Activated effector memory CD4-positive, alpha-beta T cell treated with Interleukin-2 at 50 U/mL for 16 hours (primary cell): ENCODE measurements at places on chromosomes 16 and 17.

DNA sequence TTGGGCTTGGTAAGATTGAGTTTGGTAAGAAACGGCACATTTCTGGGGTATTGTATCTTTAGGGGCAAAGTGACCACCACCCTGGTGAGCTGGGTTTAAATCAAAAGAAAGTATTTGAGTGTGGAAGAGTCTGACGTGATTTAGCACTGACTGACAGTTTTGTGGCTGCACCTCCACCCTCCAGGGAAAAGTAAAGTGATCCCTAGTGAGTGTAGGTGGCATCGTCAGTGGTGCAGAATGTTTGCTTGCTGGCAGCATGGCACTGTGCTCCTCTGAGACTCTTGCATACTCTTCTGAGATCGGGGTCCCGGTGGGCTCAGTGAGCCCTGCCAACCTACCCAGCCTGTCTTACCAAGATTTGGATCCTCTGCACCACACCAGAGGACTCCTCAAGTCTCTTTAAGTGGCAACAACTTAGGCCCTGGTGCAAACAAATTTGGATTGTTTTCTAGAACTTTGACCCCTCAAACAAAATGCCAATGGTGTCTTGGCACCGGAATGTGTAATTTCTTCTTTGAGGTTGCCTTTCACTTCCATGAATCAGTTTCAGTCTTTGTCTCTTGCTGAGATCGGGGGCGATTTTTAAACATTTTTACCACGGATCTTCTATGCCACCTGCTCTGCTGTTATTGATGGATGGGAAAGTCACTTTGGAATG lies 2.8 kb downstream of the PRKCB start:
- DNase-seq: no peak

- DNase-seq: no peak
Observed at GRCh38 chr16:3595521-3596021, 15.8 kb downstream of the SLX4 start.

DNA sequence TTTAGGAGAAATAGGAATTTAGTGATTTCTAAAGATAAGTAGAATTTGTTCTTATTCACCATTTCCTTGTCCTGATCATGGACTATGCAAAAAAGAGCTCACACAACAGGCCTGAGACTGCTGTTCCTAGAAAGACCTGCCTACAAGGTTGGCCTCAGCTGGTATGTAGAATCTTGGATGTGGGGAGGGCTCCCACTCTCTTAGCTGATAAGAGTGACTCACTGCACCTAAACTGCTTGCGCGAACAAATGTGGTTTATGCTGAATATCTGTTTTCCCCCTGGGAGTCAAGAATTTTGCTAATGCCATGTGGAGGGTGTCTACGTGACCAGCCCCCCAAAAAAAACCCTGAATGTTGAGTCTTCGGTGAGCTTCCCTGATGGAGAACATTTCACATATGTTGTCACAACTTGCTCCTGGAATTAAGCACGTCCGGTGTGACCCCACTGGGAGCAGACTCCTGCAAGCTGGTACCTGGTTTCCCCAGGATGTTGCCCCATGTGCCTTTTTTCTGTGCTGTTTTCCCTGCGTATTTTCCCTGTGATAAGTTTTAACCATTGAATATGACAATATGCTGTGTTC lies 68.8 kb upstream of the HSBP1 start:
- no peak for DNase-seq

DNA sequence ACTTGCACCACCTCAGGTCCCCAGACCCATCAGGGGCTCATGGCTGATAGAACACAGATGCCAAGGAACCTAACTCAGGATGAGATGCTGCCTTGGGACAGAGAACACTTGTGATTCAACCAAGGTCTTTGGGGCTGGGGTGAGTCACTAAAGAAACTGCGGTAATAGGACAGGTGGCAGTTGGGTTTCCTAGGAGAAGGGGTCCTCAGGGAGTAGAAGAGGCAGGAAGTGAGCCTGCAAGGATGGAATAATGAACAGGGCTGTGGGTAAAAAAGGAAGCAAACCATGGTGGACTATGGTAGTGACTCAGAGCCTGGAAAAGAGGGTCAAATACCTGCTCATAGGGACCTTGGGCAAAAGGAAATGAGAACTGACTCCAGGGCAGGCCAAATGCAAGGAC lies 6.5 kb upstream of the PNPO start:
- no peak for DNase-seq

GRCh38 chr17:20074001-20074400 lies 64.8 kb downstream of the SPECC1 start:
- no peak for DNase-seq

- DNase-seq: no peak
Observed at GRCh38 chr16:76197900-76198299, 79.3 kb upstream of the CNTNAP4 start.

GRCh38 chr17:79919164-79919585 lies 79.9 kb upstream of the CBX4 start:
- no peak for DNase-seq

DNA sequence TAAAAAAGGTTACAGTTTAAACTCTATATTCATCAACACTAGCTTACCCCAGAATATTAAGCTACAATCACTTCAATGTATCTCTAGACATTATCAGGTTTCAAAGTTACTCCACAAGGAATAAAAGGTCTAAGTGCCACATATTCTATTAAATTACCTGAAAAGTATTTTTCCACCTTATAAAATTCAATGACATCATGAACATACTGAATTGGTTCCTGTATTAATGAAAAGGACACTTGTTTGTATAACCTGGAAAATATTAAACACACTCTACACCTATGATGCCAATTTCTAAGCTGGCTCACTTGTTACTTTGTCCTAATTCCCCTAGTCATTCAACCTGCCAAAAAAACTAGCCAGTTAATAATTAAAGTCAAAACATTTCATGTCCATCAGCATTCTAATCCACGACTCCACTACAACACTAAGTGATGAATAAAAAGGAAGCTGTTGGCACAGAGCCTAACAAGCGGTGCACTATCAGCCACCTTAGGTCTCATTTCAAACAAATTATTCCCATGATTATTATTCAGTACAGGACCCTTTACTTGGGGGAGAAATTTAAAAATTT lies 12.2 kb downstream of the MED13 start:
- DNase-seq: no peak

DNA sequence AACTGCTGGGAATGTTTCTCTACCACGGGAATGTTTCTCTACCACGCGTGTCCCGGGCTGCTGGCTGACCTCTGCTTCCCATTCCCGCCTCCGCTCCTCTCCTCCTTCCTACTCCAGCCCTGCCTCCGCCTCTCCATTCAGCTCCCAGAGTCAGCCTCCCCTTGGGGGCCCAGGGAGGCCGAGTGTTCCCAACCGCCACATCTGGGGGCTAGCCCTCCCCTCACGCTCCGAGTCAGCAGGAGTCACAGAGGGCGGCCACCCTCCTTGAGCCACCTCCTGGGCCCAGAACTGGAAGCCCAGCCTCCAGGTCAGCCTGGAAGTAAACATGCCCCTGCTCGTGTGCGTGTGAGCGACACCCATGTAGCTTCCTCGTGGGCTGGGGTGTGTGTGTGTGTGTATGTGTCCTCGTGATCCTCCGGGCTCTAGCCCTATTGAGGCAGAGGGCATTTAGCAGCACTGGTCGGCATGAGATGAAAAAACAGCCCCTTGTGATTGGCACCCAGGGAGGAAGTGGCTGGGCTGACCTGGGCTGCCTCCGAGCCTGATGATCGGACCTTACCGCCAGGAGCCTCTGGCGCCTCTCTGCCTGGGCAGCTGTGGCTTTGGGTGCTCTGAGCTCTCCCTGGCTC lies 7.3 kb downstream of the CYGB start:
- no peak for DNase-seq

GRCh38 chr17:11340803-11341202 lies 99.8 kb downstream of the SHISA6 start:
- no peak for DNase-seq

GRCh38 chr17:48732688-48733629 lies 4.4 kb upstream of the HOXB13 start:
- no peak for DNase-seq

DNA sequence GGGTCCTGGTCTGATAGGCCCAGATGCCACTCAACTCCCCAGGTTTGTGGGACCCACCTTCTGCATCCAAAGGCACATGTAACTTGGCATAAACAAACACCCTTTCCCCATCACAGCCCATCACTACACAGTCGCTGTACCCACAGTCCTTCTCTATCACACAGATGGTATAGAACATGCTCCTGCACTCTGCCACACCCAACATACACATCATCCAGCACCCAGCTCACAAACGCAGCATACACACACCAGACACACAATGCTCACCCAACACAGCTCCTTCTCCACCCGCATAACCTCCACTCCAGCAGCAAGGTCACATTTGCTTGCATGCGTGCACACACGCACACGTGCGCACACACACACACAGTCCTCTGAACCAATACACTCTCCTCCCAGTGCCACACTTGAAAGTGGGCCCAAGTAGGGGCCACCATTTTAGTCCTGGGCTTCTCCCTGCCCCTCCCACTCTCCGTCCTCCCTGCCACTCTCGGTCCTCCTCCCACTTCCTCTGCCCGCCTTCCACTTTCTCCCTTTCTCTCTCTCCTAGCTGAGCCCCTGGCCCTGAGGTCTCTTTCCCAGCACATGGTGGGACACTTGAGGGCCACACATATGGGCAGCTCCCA lies 8.5 kb upstream of the TMEM92 start:
- DNase-seq: no peak

GRCh38 chr17:79391376-79392233 lies 219.2 kb downstream of the RBFOX3 start:
- peak; percentile 44 for DNase-seq

DNA sequence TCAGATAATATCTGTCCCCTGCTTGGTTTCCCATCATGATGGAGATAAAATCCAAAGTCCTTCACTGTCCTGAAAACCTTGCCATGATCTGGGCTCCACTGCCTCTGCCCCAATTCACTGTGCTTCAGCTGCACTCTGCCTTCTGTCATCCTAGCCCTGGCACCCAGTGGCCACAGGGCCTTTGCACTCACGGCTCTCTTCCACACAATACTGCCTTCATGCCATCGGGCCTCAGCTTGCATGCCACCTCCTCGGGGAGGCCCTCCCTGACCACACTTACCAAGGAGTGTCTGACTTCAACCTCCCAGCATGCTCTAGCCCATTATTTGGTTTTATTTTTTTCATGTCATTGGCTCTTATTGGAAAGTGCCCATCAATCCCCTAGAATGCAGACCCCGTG lies 146.1 kb downstream of the C16orf78 start:
- no peak for DNase-seq

DNA sequence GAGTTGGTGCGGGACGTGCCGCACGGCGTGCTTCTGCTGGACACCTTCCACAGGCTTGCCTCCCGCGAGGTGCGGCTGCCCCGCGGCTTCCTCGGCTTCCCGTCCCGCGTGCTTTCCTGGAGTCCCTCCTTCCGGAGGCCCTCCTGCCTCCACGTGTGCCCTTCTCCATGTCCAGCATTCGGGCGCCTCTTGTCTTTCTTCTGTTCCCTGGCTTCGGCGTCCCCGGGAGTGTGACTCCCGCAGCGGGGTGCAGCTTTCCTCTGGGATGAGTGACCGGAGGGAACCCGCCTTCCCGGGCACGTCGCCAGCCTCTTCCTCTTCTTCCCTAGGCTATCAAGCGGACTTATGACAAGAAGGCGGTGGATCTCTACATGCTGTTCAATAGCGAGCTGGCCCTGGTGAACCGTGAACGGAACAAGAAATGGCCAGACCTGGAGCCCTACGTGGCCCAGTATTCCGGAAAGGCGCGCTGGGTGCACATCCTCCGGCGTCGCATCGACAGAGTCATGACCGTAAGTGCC lies 23.0 kb downstream of the DNAH2 start:
- DNase-seq: no peak

DNA sequence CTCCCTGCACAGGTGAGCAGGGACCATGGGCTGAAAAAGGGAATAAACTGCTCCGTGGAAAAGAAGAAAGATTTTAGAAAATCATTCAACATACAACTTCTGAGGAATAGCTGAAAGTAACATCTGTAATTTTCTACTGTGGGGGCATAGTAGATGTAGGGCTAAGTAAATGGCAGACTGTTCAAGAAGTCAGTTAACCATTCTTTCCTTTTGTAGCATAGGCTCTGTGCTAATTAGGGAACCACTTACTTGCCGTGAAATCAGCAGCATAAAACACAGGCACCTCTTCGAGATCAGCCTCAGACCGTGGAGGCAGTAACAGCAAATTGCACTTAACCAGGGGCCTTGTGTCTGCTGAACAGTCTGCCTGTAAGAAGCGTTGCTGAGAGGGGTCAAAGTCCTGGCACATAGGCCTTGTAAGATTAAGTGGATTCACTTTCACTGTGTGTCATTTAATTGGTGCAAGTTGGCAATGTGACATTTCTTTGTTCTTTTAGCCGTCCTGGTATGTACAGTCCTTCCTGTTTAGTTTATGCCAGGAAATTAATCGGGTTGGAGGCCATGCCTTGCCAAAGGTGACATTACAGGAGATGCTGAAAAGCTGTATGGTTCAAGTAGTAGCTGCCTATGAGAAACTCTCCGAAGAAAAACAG lies 10.4 kb downstream of the COG1 start:
- no peak for DNase-seq

GRCh38 chr17:31798205-31798724 lies 60.8 kb downstream of the COPRS start:
- DNase-seq: no peak

GRCh38 chr16:12508054-12508453 lies 295.6 kb downstream of the CPPED1 start:
- no peak for DNase-seq

GRCh38 chr16:82010649-82011048 lies 621 bp downstream of the SDR42E1 start:
- no peak for DNase-seq

GRCh38 chr16:8549843-8550412 lies 40.4 kb downstream of the TMEM114 start:
- no peak for DNase-seq

- DNase-seq: no peak
Observed at GRCh38 chr17:80244871-80245509, 15.7 kb upstream of the RNF213 start.

GRCh38 chr16:30096105-30096861 lies at the start of gene YPEL3:
Gene YPEL3, minus strand, starts transcription at chr16:30096213. Its CDS starts 731 bp downstream, at chr16:30095482.
- DNase-seq: peak; percentile 86

DNA sequence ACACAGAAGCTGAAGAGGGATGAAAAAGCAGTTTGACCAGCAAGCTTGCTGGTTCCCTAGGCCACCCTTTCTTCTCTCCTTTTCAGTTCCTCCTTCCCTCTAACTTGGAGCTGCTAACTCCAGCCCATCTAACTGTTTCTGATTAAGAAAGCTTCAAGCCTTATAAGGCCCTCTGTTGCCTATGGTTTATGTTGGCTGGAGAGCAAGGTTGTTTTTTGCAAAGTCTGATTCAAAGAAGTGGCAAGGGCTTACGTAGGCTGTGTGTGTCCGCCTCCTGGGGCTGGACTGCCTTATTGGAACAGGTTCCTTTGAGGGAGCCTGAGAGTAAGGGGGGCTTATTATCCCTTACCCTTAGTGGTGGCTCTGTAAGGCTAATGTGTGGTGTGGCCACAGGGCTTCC lies 7.1 kb downstream of the AKAP1 start:
- no peak for DNase-seq

- DNase-seq: no peak
Observed at GRCh38 chr17:19728084-19728495, 11.7 kb upstream of the SLC47A2 start.

DNA sequence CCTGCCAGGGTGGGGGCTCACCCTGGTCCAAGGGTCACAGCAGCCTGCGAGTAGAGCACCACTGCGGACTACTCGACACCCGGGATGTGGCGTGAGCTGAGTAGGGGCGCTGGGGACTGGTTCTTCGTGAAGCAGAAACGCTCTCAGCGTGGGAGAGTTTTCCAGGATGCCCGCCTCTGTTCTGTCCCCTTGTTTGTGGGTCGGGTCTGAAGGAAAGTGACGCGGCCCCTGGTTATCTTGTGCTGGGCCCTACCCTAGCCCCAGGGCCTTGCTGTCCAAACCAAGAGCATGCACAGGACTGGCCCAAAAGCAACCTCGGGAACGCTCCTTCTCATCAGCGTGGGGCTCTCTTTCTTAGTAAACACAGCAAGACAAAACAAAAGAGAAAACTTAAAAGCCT lies 303.3 kb downstream of the IRF8 start:
- no peak for DNase-seq
